ENCODE measurements at places on chromosomes 12 and 14.

DNA sequence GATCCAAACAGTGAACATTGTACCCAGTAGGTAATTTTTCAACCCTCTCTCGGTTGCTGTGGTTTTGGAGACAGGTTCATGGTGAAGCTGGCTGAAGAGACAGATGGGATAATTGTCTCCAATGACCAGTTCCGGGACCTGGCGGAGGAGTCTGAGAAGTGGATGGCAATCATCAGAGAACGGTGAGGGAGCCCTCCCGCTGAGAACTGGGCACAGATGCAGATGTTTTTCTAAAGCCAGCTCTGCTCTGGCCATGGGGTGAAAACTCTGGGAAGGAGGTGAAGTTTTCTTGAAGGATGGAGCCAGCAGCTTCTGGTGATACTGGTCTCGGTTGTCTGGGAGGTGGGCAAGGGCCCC is 6.2 kb downstream of the KHNYN start:
- no peak for DNase-seq

DNA sequence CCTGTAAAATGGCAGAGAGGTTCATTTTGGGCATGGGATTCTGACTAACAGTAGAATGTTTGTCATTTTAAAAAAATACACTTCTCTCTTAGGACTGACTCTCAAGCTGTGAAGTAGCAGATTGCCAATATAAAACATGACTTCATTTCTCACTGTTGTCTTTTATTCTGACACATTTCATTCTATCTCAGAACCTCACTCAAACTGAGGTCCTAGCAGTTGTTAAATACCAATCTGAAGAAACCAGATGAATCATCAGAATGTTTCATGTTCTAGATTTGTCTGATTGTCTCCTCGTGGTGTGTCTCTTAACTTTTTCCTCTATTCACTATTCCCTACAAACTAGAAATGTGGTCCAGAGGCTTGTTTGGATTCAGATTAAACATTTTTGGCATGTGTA is 276.5 kb upstream of the NPAS3 start:
- DNase-seq: no peak

- no peak for DNase-seq
Observed at GRCh38 chr14:33812181-33812580, 138.7 kb downstream of the EGLN3 start.

- DNase-seq: no peak
Observed at GRCh38 chr14:99475179-99475578, 5.5 kb downstream of the SETD3 start.

DNA sequence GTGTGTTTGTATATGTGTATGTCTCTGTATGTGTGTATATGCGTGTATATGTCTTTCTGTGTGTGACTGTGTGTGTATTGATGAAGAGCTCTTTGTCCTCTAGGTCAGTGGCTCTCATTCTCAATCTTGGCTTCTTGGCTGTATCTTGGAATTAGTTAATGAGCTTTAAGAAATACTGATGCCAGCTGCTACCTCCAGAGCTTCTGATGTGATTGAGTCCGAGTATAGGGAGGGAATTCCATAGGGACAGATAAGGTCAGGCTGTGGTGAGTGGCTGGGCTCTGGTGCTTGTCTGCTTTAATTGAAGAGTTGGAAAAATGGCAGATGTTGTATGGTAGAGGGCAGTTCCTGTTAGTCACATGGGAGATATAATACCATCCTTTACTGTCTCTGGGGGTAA is 140.1 kb downstream of the C12orf75 start:
- DNase-seq: no peak

DNA sequence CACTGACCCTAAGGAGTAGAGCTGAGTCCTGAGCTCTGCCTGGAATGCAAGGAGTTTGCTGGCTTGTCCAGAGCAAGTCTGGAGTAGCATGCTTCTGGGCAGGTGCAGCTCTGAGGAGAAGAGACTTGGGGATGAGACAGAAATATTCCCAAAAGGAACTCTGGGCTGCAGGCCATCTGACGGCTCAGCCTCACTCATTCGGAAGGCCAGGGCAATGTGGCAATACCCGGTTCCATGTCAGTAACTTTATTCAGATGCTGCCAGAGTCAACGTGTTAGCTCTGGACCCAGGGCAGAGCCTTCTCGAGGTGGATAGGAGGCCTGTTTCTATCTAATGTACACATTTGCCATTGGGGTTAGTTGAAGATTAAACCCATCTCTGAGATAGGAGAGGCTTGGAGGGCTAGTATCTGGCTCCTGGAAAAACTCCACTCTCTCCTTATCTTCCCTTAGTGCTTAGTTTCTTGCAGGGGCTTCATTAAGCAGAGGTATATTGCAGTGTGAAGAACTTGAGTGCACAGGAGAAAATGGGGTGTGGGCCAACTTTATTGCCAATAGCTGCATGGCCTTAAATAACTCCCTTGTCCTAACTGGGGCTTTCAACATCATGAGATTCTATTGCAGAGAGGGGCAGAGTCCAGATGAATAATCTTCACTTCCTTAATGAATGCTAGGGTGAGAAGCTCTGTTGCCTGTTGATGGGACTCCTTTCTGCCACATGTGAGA is 65.6 kb downstream of the NTF3 start:
- no peak for DNase-seq

DNA sequence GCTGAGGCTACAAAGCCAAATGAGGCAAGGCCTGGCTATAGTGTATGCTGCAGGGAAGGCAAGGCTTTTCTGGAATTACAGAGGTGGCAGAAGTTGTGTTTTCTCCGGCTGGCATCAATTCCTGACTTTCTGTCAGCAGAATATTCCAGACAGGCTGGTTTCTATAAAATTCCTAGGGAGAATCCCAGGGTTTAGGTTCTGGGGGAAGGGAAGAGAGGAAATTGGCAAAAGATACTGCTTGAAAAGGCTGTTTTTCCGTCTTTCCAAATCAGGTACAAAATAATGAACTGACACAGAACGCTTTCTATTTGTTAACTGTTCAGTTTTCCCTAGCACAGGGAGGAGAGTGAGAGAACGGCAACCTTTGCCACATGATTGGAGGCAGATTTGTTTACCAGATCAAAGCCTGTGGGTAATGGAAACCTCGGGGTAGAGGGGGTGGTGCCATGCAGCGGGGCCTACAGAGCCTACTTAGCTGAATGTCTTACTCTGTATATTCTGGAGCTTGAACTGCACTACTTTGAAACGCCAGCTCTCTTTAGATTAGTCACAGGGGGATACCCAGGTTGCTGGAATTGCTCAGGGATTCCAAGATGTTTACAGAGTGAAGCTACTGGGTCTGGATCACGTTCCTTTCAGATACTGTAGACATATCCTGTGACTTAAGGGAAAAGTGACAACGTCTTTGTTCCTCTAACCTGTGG is 65.8 kb upstream of the DACT1 start:
- DNase-seq: no peak

DNA sequence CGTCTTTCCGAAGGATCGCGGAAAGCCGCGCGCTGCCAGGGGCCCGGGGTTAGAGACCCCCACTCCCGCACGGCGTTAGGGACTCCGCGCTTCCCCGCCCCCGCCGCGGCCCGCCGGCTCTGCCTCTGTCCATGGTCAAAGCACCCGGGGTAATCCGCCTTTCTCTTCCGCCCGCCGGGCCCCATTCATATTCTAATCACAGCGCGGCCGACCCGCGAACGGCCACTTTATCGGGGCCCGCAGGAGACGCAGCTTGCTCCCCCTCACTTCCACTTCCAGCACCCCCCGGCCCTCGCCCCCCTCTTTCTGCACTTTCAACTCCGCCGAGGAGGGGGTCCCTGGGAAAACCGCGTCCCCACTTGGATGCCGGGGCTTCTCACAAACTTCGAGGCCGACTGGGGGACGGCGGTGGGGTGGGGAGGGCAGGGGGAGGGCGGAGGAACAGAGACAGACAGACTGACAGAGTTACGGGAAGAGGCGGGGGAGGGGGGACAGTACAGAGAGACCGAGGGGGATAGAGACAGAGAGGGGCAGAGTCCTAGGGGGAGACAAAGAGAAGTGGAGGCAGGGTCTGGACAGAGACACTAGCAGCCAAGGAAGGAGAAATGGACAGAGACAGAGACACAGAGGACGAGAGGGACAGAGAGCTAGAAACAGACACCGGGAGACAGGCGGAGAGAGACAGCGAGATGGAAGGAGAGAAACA is 1.1 kb upstream of the RFX4 start:
- no peak for DNase-seq

- no peak for DNase-seq
Observed at GRCh38 chr12:131950182-131950913, 606 bp downstream of the EP400 start.

- DNase-seq: no peak
Observed at GRCh38 chr12:69342421-69342820, 5.8 kb upstream of the LYZ start.

- no peak for DNase-seq
Observed at GRCh38 chr14:98501836-98502235, 770.2 kb downstream of the BCL11B start.

DNA sequence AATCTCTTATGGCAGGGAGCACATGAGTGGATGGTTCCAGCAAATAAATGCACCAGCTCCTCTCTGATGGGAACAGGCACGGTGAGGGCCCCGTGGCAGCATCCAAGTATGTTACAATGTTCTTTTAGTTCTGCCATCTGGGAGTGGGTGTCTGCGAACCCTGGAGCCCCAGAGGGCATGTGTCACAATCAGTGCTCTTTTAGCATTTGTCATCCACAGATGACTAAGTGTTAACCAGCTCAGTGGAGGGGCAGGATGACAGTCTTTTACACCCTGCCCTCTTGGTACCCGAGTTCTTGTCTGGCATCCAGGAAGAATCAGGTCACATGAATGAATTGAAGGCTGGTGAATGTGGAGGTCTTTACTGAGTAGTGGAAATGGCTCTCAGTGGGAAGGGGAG is 560.4 kb upstream of the FLRT2 start:
- no peak for DNase-seq

GRCh38 chr14:101191101-101191720 is 287.7 kb upstream of the RTL1 start:
- no peak for DNase-seq

DNA sequence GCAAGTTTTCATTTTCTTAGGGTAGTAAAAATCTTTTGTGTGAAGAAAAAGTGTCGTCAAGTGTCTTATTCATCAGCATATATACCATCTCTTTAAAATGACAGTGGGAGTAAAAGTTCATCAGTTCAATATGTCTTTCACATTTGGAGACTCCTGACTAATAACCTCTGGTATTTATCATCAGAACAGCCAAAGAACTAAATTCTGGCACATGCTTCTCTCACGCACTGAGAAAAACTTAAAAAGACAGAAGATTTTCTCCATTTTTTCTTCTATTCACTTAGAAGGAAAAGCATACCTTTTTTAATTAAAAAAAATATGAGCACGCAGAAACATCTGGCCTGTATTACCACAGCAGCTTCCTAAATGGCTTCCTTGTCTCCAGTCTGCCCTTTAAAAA is 265.7 kb downstream of the AKAP6 start:
- DNase-seq: no peak

DNA sequence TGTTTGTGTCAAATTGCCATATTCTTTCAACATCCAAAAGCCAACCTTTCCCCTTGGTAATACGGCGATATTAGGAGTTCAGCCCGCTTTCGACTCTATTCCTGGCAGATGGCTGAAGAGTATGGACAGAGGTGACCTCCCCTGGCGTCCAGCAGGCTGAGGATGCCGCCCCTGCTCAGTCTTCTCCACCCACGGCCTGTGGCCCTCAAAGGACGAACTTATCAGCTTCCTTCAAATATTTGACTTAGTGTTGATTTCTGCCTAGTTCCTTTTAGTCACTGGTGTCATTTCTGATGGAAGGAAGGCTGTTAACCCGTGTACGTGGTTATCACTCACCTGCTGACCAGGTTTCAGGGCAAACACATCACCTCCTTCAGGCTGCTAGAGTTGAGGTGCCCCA is 65.0 kb downstream of the TESC start:
- DNase-seq: no peak

GRCh38 chr14:79037593-79037992 is 867.4 kb downstream of the NRXN3 start:
- DNase-seq: no peak

DNA sequence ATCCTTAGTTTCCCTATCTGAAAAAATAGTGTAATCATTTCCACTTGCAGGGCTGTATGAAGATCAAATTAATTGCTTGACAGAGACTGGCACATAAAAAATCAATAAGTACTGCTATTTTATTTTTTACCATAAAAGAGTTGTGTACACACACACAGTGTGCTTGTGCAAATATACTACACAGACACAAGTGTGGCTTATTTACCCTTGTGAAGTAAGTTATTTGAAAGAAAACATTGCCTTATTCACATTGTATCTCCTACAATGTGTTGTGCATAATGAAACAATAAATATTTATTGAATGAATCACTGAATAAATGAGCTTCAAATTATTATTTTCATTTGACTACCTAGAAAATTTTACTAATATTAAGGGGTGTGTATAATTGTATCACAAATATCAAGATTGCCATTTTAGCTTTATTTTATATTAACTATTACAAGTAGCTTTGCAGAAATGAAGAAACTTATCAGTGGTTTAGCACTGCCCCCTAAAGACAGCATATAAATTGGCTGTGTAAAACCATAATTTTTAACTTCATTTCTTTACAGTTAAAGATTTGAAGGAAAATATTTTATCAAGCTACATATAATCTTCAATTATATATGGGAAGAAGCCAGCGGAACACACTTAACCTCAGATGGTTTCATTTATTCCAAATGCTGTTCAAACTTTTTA is 11.3 kb downstream of the GARIN6 start:
- DNase-seq: no peak

DNA sequence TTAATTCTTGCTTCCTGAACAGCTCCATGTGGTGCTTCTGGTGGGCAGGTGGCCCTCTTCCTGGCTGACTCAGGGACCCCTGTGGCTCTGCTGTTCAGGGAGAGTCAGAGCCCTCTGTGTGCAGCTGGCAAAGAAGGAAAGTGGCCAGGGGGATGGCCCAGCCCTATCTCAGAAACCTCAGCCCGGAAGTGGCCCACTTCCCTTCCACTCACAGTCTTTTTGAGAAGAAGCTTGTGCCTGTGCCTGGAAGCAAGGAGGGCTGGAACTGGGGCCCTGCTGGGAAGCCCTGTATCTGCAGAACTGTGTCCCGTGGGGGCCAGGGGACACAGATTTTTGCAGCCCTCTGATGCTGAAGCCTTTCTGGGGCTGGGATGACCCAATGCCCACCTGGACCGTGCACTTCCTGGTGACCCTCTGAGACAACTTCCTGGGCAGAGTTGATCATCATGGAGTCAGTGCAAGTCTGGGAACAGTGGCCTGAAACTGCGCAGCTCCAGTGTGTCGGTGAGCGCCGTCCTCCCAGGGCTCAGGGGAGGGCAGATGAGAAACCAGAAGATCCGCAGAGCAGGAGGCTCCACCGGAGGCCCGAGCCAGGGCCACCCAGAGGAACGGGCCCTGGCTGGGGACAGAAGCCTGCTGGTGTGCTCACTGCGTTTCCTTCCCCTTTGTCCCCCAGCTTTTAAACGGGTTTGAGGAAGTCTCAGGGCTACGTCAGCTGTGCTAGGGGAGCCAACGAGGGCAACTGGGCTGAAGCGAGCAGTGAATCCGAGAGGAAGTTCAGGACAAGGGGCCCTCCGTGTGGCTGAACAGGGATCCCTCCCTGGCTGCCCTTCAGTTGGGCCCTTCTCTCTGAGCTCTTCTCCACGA is 217.4 kb upstream of the RTL1 start:
- no peak for DNase-seq
